ENCODE measurements at places on chromosomes 12 and 14. TPM values are rescaled to one million over a fixed set of nuclear protein-coding genes. Genes with fewer than 3 reads are reported as not detected.

DNA sequence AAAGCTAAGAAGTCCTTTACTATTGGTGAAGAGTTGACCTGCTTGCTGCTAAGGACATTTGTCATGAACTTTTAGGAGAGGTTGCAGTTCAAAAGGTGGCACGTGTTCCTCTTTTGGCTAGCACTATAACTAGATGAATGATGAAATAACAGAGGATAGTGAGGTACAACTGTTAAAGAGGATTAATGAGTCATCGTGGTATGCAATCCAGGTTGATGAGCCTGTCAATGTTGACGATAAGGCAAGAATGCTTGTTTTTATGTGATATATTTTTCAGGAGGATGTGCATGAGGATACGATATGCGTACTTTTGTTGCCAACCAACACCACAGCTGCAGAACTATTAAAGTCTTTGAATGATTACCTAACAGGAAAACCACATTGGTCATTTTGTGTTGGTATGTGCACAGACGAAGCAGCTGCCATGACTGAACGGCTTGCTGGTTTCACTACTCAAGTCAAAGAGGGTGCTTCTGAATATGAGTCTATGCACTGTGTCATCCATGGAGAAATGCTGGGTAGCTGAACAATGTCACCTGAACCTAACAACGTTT lies 10.6 kb downstream of the CEP128 start:
- DNase-seq, result peak; percentile 74

- DNase-seq, result peak; percentile 74
Observed at GRCh38 chr12:131785763-131786330, 42.3 kb upstream of the MMP17 start.

DNA sequence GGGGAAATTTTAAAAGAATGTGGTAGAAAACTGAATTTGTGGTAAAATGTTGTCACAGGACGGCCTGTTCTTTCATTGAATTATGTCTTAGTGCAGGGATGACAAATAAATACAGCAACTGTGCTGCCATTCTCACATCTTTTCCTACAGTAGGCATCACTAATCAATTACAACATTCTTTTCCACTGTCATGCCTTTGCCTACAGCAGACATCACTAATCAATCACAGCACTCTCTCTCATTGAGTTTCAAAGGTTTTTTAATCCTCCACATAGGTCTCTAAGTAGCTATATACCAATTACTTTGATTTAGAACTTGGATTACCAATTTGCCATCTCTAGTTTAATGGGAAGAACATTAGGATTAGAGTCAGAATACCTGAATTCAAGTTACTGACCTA lies 30.1 kb downstream of the NTF3 start:
- DNase-seq, result no peak

Gene PHETA1
- total RNA-seq, result 2.3 TPM

- no peak for DNase-seq
Observed at GRCh38 chr12:116101991-116102390, 175.5 kb downstream of the MED13L start.

DNA sequence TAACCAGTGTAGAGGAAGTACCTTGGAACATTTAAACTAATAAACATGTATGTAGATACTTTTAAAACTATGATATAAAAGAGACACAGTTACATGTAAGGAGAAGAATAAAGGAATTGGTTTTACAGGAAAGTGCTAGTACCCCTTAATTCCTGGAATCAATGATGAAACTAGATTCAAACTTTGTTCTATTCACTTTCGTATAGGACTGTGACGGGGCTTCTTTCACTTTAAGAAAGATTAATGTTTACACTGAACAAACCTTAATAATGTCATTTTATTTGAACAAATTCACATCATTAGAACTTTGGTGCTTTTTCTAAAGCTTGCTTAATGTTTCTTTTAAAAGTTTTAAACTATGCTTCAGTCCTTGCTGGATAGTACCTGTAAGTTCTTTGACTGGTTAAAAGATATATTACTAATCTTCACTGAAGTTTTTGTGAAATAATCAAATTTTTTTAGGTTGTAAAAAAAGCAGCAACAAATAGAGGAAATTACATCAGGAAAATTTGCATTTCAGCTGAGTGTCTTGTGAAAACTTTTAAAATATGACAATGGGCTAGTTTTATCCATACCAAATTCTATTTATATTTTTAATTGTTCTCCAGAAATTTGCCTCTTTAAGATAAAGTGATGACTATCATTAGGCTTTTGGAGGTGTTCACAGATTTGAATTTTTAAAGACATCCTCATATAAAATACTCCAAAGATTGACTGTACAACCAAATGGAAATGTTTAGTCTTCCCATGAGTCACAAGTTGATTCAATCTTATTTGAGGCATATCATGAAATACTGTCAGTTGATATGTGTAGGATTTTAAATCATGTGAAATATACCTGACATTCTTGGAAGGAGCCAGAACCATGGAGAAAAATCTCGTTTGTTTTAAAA lies 36.2 kb downstream of the PAPOLA start:
- no peak for DNase-seq

Gene DPPA3
- not detected for total RNA-seq

DNA sequence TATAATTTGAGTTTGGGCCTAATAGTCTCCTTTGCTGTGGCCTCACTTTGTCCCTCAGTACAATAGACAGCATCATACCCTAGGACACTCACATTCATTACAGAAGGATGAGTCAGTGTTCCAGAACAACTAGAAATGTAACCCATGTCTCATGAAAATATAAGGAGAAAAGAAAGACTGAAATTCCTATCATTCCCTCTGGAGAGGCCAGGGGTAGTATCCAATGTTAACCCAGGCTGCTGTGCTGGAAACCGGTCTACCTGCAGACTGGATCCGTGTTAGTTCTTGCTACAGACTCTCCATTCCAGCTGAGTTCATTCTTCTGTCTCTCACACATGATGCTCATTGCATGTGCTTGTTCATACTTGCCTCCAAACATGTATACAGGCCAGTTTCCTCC lies 75.8 kb upstream of the HOXC13 start:
- no peak for DNase-seq

GRCh38 chr12:45509187-45509586 lies 220.3 kb upstream of the ARID2 start:
- DNase-seq, result no peak

- DNase-seq, result no peak
Observed at GRCh38 chr12:89845366-89845765, 136.7 kb upstream of the ATP2B1 start.

Gene ERP27
- 0.10 TPM for total RNA-seq

Gene ERBB3
- 3.0 TPM for total RNA-seq

- no peak for DNase-seq
Observed at GRCh38 chr14:103886304-103887169, 39.2 kb upstream of the PPP1R13B start.

DNA sequence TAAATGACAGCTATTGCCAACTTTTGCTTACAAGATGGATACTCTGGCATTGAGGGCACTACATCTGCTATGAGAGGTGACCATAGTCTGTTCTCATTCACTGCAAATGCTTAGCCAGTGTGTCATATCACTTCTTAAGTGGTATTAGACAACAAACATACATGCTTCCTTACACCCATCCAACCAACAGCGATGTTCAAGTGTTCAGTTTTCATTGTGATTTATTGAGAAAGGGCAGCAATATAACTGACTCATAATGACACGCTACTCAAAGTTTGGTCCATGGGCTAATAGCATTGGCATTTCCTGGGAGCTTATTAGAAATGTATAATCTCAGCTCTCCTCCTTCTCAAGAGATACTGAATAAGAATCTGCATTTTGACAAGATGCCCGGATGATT lies 181.7 kb downstream of the NPAS3 start:
- DNase-seq, result peak; percentile 51

DNA sequence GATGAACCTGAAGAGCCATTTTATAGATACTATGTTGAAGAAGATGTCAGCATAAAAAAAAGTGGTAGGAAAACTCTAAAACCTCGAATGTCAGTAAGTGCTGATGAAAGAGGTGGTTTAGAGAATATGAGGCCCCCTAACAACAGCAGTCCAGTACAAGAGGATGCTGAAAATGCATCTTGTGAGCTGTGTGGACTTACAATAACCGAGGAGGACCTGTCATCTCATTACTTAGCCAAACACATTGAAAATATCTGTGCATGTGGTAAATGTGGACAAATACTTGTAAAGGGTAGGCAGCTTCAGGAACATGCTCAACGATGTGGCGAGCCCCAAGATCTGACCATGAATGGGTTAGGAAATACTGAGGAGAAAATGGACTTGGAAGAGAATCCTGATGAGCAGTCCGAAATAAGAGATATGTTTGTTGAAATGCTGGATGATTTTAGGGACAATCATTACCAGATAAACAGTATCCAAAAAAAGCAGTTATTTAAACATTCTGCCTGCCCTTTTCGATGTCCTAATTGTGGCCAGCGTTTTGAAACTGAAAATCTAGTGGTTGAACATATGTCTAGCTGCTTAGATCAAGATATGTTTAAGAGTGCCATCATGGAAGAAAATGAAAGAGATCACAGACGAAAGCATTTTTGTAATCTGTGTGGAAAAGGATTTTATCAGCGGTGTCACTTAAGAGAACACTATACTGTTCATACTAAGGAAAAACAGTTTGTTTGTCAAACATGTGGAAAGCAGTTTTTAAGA lies 17.8 kb upstream of the HSPA2 start:
- no peak for DNase-seq

DNA sequence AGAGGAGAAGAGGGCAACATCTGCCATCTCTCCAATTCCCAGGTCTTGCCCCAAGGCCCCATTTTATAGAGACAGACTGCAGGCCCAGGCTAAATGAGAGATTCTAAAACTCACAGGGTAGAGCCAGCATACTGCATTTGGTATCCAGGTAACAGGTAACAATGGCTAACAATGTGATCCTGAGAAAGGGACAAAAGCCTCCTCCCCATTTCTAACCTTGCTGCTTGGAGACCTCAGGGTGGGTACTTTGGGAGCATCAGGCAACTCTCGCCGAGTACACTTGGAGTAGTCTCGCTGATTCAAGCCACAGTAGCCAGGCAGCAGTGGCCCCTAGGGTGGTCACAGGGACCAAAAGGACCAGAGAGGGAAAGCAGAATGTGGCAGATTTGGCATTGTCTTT lies 162.6 kb upstream of the PLEKHA5 start:
- DNase-seq, result no peak

Gene GOLGA5
- 37.2 TPM for total RNA-seq

Gene CLEC6A
- total RNA-seq, result not detected

Gene CRACR2A
- 12.4 TPM for total RNA-seq

Gene RTL1
- not detected for total RNA-seq

- peak; percentile 72 for DNase-seq
Observed at GRCh38 chr14:96098309-96098998, 59.3 kb downstream of the C14orf132 start.

DNA sequence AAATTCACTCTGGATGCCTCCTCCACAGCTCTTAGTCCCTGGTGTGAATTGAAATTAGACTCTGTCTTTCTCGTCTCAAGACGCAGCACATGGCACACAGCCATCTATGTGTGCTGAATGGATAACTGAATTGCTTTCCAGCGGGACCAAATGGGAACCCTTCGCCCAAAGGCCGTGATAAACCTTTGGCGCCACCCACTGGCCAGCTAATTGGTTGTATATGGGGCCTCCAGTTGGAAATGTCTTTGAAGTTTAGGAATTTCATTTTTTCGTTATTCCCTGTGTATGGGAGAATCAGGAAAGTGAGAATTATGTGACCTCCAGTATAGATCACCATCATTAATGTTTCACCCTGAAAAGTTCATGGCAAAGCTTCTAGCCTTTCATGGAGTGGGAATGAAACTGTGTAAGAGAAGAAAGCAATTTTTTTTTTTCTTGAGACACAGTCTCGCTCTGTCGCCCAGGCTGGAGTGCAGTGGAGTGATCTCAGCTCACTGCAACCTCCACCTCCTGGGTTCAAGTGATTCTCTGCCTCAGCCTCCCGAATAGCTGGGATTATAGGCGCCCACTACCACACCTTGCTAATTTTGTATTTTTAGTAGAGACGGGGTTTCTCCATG lies 9.8 kb upstream of the HSP90AA1 start:
- DNase-seq, result peak; percentile 75

DNA sequence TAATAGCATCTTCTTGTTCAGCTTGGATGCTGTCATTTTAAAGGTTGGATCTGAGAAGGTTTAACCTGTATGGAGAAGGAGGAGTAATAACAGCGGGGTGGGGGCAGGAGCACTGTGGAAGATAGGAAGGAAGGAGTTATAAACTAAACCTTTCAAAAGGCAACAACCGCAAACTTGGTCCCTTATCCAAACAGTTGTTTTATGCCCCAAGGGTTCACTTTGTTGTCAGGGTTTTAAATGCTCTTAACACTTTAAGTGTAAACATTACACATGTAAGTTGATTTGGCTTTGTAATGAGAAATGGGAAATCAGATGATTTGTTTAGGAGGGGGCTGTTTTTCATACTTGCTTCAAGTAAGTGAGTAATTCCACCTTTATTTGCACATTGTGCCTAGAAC lies 3.0 kb downstream of the NPAS3 start:
- no peak for DNase-seq

- no peak for DNase-seq
Observed at GRCh38 chr12:104226672-104227071, 11.1 kb downstream of the TXNRD1 start.

DNA sequence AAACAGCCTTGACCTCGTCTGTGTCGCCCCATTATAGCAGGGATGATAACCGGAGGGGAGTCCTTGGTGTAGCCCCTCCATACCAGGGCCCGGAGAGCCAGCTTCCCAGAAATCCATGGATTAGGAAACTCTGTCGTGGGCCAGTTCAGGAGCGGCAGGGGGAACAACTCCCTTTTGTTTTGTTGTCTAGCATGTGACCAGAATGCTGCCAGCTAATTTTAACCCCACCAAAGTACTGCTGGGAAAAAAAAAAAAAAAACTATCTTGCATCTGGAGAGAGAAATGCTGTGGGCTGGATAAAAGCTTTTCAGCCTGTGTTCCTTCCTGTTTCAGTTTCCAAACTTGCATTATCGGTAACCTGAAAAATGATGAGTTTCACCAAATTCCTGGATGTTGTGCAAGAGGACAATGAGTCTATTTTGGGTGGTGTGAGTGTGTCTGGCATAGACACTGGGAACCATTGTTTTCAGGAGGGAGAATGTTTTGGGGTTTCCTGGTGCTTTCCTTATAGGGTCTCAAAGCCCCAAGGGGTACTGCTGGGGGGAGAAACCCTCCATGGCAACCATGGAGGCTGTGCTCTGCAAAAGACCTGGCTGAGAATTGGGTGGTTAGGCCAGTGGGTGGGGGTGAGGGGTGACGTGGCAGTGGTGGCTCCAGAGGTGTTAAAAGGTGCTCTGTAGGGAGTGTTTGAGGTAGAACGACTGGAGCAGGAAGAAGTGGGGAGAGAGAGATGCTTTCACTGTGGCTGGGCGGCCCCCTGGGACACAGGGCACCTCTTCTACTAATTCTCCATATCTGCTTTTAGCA lies 14.9 kb upstream of the IRF2BPL start:
- peak; percentile 94 for DNase-seq

Gene PAX9
- not detected for total RNA-seq

Gene OVCH1
- not detected for total RNA-seq

DNA sequence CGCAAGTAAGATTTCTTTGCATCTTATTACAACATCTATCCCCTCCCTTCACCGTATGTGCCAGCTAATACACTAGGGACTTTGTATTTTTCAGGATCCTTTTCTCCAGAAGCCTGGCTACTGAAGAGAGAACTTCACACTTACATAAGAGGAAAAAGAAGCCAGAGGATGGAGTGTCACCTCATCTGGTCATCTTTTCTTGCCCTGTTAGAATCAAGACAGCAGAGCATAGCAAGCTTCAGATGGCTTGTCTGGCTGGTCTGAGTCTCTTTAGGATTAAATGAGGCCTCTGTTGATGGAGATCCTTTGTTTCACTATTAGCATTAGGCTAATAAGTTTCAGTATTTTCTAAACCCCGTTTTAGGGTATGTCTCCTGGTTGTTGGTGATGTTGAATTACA lies 14.4 kb upstream of the AACS start:
- no peak for DNase-seq

Gene CPM
- total RNA-seq, result 0.36 TPM

GRCh38 chr12:68612202-68612601 lies 1.5 kb downstream of the RAP1B start:
- DNase-seq, result peak; percentile 12

Gene EXOC3L4
- total RNA-seq, result not detected

Data from RPMI7951 (cell line).